ENCODE measurements at places on chromosomes 6 and 20. TPM values are rescaled to one million over a fixed set of nuclear protein-coding genes. Genes with fewer than 3 reads are reported as not detected.

- H3K4me3 ChIP-seq: no peak overlapping the region
- H3K27me3 ChIP-seq: no peaks in the 10 kb centered on the region
- H3K36me3 ChIP-seq: peaks cover 3% of the 10 kb centered on the region
- H3K27ac ChIP-seq: peak overlapping the region; percentile 65
Observed at GRCh38 chr6:136685540-136686108, 106.7 kb downstream of the MAP3K5 start.

The PRND gene
- total RNA-seq: not detected

- peak overlapping the region; percentile 77 for H3K4me3 ChIP-seq
- peaks cover 41% of the 10 kb centered on the region for H3K27me3 ChIP-seq
- H3K4me1 ChIP-seq: peaks cover 17% of the 10 kb centered on the region
- no peak for DNase-seq
- H3K36me3 ChIP-seq: peaks cover 11% of the 10 kb centered on the region
Observed at GRCh38 chr6:31272436-31272835, 544 bp upstream of the HLA-C start.

DNA sequence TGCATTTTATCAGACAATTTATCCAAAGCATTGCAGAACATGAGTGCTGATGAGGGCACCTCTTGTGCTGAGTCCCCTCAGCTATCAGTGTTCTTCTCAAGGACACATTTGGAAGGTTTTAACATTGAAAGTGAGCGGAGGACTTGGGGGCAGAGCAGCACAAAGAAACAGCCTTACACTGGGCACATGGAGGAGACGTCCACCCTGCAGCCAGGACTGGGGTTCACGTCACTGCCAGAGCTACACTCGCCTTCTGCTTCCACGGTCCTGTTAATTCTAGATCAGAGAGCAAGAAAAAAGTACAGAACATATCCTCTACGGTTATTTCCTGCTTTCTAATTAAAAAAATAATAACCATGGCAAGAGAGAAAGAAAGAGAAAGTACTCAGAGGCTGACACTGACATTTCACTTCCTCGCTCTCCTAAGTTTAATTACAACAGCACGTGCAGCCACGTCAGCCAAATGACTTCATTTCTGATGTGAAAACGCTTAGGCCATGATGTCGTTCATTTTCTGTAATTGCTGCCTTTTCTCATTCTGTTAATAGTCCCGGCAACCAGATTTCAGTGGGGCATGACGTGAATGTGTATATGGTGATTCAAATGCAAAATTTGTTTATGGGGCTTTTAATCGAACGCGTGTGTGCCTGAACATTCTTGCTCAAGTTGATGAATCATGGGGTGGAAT is 5.1 kb downstream of the PRND start:
- no peak overlapping the region for H3K27ac ChIP-seq
- no peak for DNase-seq
- H3K4me1 ChIP-seq: no peaks in the 10 kb centered on the region
- H3K36me3 ChIP-seq: no peaks in the 10 kb centered on the region

The FAXC gene
- total RNA-seq: 8.0 TPM

DNA sequence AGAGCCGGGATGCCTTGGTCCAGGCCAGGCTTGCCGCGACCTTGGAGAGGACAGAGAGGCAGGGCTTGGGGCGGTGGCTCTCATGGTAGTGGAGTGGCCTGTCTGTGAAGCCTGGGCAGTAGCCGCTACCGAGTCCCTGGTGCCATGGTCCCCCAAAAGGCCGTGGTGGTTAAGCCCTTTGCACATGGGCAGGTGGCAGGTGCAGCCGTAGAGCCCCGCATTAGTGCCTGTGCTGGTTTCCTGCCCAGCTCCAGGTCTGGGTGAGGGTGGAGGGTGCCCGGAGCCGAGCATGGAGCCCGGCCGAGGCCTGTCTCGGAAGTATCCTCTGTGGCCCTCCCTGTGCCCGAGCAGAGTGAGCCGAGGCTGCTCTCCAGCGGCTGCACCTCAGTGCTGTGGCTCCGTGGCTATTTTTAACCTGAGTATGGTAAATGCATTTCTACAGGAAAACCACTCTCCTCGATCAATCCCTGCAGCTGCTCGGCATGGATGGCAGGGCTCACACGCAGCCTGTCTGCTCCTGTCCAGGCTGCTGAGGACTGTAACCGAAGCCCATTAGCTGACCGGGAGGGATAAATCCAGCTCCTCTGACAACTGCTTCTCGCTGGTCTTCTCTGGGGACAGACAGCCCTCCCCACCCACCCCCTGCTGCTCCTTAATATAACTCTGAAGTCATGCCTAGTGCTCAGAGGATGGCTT is 36.3 kb upstream of the GATA5 start:
- DNase-seq: no peak
- H3K4me3 ChIP-seq: no peak overlapping the region
- peaks cover 16% of the 10 kb centered on the region for H3K27me3 ChIP-seq
- H3K27ac ChIP-seq: no peak overlapping the region
- no peaks in the 10 kb centered on the region for H3K36me3 ChIP-seq

The SEMG1 gene
- total RNA-seq: not detected

DNA sequence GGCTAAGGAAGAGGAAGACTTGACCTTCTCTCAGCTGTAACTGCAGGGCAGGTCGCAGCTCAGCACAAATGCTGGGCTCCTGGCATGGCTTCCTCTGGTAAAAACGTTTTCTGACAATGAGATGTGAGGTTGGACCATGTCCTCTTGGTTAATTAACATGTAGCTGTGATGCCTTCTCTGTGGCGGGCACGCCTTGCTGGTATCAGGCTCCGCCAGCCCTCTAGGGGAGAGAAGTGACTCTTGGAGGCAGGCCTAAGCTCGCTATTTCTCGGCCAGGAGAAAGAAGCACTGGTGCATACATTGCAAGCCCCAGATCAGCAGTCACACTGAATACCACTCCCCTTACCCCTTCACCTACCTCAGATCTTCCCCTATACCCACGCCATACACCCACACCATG is 65.0 kb downstream of the QRSL1 start:
- no peak overlapping the region for H3K27ac ChIP-seq
- no peak for DNase-seq
- peaks cover 16% of the 10 kb centered on the region for H3K4me1 ChIP-seq

The LY6G5B gene
- total RNA-seq: 10.2 TPM

The EYA4 gene
- total RNA-seq: 1.7 TPM

GRCh38 chr6:22926790-22927354 is 357.5 kb downstream of the HDGFL1 start:
- no peak overlapping the region for H3K27ac ChIP-seq

DNA sequence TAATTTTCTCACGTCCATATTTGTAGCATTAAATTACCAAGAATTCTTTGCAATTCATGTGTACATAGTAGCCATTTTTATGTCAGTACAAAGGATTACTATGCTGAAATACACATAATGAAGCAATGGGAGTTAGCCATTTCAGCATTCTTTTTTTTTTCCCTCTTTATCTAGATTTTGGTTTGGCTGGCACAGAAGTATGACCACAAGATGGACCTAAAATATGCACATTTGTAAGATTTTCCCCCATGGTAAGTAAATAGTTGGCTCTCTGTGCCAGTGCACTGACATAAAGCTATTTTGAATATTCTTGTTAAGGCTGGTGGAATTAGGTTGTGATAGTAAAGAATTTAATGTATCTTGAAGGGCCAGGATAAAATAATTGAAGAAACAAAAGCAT is 486.1 kb upstream of the BTBD3 start:
- DNase-seq: no peak
- peaks cover 30% of the 10 kb centered on the region for H3K4me1 ChIP-seq
- no peak overlapping the region for H3K4me3 ChIP-seq
- no peaks in the 10 kb centered on the region for H3K36me3 ChIP-seq
- H3K27ac ChIP-seq: no peak overlapping the region

GRCh38 chr20:15867899-15868298 is 705.3 kb downstream of the KIF16B start:
- no peak for DNase-seq
- H3K36me3 ChIP-seq: no peaks in the 10 kb centered on the region
- H3K27me3 ChIP-seq: no peaks in the 10 kb centered on the region
- no peak overlapping the region for H3K27ac ChIP-seq
- H3K4me1 ChIP-seq: no peaks in the 10 kb centered on the region
- no peak overlapping the region for H3K4me3 ChIP-seq

DNA sequence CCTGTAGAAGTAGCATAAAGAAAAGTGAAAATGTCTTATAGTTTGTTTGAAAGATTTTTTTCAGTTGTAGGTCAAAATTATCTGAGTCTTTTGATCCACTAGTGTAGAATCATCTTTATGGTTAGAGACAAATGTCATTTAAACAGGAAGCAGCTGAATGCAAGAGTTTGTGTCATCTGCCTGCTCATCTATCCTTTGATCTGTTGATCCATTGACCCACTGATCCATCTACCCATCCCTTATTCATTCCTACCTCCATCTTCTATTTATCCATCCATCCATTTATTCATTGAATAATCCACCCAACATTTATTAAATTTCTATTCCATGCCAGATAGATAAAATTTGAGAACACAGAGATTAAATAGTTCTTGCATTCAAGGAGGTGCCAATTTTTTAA is 62.6 kb downstream of the MKKS start:
- H3K36me3 ChIP-seq: peaks cover 4% of the 10 kb centered on the region
- H3K27me3 ChIP-seq: no peaks in the 10 kb centered on the region
- DNase-seq: no peak
- H3K4me3 ChIP-seq: no peak overlapping the region

DNA sequence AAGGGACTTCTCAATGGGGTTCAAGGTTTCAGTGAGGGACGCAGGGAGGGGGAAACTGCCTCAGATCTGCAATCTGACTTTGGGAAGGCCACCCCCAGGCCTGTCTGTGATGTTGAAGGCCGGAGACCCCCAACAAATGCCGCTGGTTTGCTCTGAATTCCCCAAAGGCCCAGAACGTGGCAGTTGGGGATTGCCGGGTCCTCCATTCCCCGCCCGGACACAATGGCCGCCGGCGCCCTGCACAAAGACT is 326 bp upstream of the BCL2L1 start:
- H3K27me3 ChIP-seq: no peaks in the 10 kb centered on the region
- DNase-seq: no peak
- H3K4me3 ChIP-seq: peak overlapping the region; percentile 92
- peaks cover 16% of the 10 kb centered on the region for H3K36me3 ChIP-seq

The BMP6 gene
- total RNA-seq: not detected

DNA sequence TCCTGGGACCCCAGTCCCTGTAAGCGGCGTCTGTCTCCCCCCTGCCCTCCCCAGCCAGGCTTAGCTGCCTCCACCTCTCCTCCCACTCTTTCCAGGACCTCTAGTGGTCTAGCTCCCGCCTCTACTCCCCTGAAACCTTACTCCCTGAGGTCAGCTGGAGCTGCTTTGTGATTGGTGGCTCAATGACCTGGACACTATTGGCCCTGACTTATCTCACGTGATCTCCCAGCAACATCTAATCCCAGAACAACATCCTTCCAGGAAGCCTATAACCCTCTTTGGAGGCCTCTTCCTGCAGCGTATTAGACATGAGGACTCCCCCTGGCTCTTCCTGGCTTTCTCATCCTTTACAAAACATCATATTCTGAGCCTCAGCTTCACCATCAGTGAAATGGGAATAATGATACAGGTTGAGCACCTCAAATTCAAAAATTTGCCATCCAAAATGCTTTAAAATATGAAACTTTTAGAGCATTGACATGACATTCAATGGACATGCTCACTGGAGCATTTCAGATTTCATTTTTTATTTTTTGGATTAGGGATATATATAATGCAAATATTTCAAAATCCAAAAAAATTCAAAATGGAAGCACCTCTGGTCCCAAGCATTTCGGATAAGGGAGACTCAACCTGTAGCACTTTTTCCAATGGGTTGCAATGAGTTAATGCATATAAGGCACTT is 16.3 kb upstream of the SRC start:
- no peaks in the 10 kb centered on the region for H3K36me3 ChIP-seq
- H3K4me1 ChIP-seq: no peaks in the 10 kb centered on the region
- peak; percentile 48 for DNase-seq
- H3K27ac ChIP-seq: no peak overlapping the region

GRCh38 chr6:54579011-54579410 is 267.6 kb upstream of the FAM83B start:
- H3K36me3 ChIP-seq: no peaks in the 10 kb centered on the region
- peaks cover 28% of the 10 kb centered on the region for H3K4me1 ChIP-seq
- no peak for DNase-seq
- no peak overlapping the region for H3K27ac ChIP-seq

- DNase-seq: no peak
- no peaks in the 10 kb centered on the region for H3K36me3 ChIP-seq
- no peaks in the 10 kb centered on the region for H3K27me3 ChIP-seq
- no peak overlapping the region for H3K4me3 ChIP-seq
Observed at GRCh38 chr20:50278377-50278683, 87.7 kb downstream of the CEBPB start.

The TGM3 gene
- total RNA-seq: not detected

The GPLD1 gene
- total RNA-seq: 4.4 TPM

- peaks cover 28% of the 10 kb centered on the region for H3K36me3 ChIP-seq
- H3K4me1 ChIP-seq: peaks cover 7% of the 10 kb centered on the region
- H3K4me3 ChIP-seq: no peak overlapping the region
- no peak for DNase-seq
Observed at GRCh38 chr6:169665289-169665688, 36.5 kb downstream of the WDR27 start.

GRCh38 chr6:88709819-88710246 is 253.6 kb downstream of the RNGTT start:
- H3K4me3 ChIP-seq: no peak overlapping the region
- no peaks in the 10 kb centered on the region for H3K4me1 ChIP-seq
- DNase-seq: no peak
- H3K36me3 ChIP-seq: no peaks in the 10 kb centered on the region
- no peaks in the 10 kb centered on the region for H3K27me3 ChIP-seq

The MYBL2 gene
- total RNA-seq: 15.7 TPM

The EYS gene
- not detected for total RNA-seq

Data from chondrocyte (in vitro differentiated cells).